Liver (tissue), 10 donors: ENCODE measurements at places on chromosomes 2 and 18.
A peak's percentile ranks its signal among the peaks of the same experiment; 100 is the strongest.

- DNase-seq: no peak
These were observed 9.7 kb downstream of the TMEM198 start for GRCh38 chr2:219553463-219553963.

DNA sequence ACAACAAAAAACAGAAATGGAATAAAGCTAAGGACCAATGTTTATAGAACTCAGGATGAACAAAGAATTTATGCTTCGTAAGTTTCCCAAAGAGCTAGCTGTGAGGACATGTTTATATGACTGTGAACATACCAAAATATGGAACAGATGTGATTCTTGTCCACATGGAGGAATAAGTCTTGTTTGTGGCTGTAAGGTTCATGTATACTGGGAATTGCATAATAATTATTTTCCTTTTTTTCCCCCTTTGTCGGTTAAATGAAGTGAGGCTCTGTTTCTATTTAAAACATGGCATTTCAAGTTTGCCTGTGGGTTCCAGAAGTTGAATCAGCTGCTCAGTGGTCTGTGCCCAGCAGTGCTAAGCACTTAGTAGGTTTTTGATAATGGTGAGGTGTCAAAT lies 108.1 kb downstream of the FHOD3 start:
- no peak for DNase-seq

- DNase-seq: no peak
These were observed 146.5 kb downstream of the CDH2 start for GRCh38 chr18:28030458-28030857.

DNA sequence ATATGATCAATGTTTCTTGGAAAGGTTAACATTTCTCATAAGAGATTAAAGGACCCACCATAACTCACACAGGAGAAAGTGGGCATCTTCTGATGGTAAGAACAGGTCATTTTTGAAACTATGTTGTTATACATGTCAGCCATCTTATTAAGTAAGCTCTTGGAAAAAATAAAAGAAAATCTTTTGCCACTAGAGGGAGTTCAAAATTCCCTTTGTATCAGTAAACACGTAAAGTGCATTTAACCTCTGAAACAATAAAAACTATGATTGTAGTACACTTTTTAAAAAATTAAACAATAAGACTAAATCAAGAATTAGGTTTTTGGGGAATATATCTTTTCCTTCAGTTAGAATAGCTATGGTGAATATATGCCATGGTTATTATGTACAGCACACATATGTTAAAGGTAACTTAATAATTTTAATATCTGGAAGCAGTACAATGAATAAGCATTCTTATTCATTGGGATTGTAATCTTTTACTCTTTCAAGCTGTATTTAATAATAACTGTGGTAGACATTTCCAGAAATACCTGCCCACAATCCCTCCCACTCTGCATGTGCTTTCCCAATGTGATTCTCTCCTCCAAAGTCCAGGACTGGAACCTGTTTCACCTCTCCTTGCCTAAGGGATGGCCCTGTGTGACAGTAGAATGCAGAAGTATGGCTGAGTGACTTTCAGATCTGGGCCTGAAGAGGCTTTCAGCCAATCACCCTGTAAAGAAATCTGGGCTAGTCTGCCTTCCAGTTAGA lies 64.2 kb downstream of the RBMS1 start:
- no peak for DNase-seq

DNA sequence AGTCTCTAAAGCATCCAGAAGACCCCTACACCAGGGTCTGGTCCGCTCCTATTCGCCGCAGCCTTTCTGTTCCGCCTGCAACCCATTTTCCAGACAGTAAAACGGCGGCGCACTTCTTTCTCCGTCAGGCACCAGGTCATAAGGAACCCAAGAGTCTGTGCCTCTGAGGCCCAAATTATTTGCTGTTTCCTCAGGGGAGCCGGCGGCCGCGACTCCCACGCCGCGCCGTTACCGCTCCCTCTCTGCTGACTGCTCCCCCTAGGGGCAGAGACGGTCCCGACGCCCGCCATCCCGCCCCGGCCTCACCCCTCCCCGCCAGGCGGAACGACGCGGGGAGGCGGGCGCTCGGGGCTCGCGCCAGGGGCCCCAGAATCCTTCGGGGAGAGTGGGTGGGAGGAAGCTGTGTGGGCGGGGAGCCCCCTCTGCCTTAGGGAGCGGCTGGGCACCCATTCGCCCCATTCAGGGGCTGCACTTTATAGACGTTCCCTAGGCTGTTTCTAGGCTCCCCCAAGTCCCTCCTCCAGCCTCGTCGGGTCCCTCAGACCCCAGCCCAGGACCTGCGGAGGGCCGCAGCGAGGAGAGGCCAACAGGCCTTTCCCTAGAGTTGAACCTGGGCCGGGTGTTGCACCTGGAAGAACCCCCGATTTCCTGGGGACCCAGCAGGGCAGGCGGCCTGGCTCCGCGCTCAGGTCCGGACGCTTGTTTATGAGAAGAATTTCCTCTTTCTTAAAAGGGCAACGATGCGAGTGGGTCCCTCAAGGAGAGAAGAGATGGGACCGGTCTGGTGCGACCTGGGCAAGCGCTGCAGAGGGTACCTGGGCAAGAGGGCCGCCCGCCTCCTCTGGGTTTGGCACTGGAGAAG lies 3.6 kb upstream of the CTDSP1 start:
- DNase-seq: peak; percentile 92

DNA sequence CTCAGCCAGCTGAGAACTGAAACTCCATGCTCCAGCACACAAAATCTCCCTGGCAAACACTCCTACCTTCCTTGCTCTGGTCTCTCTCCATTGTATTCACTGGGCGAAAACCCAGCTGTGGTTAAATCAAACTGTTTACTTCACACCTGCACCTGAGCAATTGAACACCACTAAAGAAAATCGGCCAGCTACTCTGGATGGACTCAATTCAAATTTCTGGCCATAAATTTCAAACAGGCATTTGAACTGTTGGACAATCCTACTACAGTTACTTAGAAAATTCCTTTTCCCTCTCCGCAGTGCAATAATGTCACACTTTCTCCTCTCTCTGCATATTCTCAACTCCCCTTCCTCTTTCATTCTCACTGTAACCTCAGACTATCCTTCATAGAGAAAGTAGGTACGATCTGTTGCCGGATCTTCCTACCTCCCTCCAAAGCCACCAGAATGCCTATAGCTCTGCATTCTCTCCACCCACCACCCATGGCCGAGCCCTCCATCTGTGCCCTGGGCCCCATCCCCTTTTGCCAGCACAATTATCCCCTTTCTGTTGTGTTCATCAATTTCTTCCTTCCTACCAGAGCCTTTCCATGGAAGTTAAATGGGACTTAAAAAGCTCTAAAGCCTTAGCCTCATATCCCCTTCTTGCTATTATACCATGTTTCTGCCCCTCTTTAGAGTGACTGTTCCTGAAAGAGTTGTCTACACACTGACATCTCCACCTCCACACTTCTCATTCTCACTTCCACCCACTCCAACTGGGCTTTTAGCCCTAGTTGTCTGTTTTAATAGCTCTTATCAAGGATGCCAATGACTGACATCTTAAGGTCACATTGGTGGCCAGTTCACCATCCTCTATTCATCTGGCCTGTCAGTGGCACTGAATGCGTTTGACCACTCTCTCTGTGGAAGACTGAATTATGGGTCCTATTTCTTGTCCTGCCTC lies 127.5 kb upstream of the SLC1A4 start:
- DNase-seq: no peak

- DNase-seq: no peak
These were observed 153.3 kb upstream of the MAP3K20 start for GRCh38 chr2:172922306-172922705.

GRCh38 chr2:23402205-23402740 lies 17.3 kb downstream of the KLHL29 start:
- no peak for DNase-seq
